ENCODE measurements at places on chromosomes 11 and 22.

DNA sequence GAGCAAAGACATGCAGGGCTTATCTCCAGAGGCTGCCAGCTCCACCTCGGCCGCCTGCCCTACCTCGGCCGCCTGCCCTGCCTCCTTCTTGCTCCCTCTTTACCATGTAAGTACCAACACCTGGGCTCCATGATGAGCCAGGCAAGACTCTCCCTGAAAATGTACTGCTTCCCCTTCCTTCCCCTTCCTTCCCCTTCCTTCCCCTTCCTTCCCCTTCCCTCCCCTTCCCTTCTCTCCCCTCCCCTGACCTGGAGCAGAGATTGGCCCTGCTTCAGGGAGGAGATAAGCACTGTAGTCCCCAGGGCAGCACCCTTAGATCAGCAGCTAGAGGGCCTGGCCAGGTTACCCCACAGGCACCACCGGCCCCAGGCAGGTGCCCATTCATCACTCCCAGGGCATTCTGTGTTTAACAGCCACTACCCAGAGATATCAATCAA lies 25.4 kb upstream of the ADORA2A start:
- peak; percentile 63 for DNase-seq

- DNase-seq, result no peak
Measured at GRCh38 chr11:111939836-111940604, 2.9 kb downstream of the DIXDC1 start.

GRCh38 chr22:35098921-35099320 lies 33.0 kb downstream of the ISX start:
- DNase-seq, result no peak

- DNase-seq, result no peak
Measured at GRCh38 chr11:117891362-117891761, 14.9 kb upstream of the FXYD6 start.

GRCh38 chr11:91295591-91295990 lies 929.0 kb upstream of the FAT3 start:
- no peak for DNase-seq

- DNase-seq, result no peak
Measured at GRCh38 chr11:114277637-114278341, 18.4 kb upstream of the NNMT start.

DNA sequence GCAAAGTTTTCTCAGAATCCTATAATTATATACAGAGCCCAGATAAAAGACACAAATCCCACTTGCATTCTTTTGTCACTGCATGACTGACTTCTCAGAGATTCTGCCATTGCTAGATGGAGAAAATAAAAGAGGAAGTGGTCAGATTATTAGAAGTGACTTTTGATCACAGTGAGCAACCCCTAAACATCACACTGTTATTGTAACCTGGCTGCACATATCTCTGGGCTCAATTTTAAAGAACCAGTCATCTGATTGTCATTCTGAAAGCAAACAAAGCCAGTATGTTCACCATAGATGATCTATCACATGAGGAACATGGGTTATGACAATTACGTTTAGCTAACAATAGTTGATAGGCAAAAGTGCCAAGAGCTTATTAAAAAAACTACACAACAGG lies 47.8 kb downstream of the COPB1 start:
- DNase-seq, result no peak

GRCh38 chr11:43736502-43737200 lies 56.1 kb downstream of the HSD17B12 start:
- DNase-seq, result no peak

DNA sequence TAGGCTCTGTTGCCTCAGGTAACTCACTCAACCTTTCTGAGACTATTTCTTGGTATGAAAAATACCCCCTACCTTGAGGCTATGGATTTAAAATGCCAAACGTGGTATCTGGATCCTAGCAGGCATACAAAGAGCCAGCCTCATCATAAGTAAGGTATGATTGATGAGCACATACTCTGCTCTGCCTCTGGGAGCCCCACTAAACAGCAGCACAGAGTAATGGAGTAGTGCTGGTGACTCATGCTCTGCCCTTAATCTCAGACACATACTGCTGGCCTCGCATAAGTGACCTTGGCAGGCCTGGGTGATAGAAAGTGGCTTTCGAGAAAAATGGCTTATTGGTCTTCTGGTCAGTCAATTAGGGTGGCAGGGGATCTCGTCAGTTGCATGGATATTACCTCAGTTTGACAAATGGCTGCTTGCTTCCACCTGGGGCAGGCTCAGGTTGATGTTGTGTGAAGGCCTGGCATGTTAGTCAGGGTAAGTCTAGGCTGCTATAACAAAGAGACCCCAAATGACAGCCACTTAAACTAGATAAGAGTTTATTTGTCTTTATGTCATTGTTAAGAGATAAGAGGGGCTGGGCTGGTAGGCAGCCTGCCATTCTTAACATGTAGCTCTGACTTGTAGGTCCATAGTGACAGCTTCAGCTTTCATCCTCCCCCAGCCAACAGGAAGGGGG lies 15.2 kb upstream of the SLC6A5 start:
- no peak for DNase-seq

Data from CD14-positive monocyte (primary cell).